ENCODE measurements at places on chromosomes 16 and 17.

- no peak for DNase-seq
Measured at GRCh38 chr17:35790841-35791240, 4.6 kb downstream of the MMP28 start.

- DNase-seq = no peak
Measured at GRCh38 chr16:19776147-19776546, 58.1 kb downstream of the IQCK start.

DNA sequence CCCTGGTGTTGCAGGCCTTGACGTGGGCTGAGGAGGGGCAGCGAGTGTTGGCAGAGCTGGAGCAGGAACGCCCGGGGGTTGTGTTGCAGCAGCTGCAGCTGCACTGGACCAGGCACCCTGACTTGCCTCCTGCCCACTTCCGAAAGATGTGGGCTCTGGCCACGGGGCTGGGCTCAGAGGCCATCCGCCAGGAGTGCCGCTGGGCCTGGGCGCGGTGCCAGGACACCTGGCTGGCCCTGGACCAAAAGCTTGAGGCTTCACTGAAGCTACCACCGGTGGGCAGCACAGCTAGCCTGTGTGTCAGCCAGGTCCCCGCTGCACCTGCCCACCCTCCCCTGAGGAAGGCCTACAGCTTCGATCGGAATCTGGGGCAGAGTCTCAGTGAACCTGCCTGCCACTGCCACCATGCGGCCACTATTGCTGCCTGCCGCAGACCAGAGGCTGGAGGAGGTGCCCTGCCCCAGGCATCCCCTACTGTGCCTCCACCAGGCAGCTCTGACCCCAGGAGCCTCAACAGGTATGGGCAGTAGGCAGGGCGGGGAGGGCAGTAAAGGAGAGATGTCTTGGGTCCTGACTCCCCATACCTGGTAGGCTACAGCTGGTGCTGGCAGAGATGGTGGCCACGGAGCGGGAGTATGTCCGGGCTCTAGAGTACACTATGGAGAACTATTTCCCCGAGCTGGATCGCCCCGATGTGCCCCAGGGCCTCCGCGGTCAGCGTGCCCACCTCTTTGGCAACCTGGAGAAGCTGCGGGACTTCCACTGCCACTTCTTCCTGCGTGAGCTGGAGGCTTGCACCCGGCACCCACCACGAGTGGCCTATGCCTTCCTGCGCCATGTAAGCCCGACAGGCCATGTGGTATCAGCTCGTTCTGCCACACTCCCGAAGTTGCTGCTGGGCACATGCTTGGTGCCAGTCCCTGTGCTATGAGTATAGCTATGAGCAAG lies 5.6 kb downstream of the PLEKHG4 start:
- no peak for DNase-seq

DNA sequence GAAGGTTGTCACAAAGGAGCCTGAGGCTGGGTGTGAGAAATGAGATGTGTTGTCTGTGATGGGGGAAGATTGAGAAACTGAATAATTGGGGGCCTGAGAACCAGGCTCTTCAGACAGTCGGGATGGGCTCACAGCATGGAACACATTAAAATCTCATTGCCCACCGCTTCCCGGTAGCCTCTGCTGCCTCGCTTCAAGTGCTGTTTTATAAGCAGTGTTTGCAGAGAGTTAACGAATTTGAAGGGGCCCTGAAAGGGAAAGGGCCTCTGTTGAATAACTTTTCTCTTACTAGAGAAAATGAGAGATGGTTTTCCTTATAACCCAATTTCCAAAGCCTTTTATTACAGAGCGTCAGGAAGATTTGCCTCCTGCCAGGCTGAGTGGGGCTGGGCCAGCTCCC lies 258.8 kb upstream of the ASIC2 start:
- DNase-seq = no peak
